ENCODE measurements at places on chromosomes 2 and 18.

GRCh38 chr2:100213595-100213994, 71.2 kb upstream of the AFF3 start:
- no peak for DNase-seq

DNA sequence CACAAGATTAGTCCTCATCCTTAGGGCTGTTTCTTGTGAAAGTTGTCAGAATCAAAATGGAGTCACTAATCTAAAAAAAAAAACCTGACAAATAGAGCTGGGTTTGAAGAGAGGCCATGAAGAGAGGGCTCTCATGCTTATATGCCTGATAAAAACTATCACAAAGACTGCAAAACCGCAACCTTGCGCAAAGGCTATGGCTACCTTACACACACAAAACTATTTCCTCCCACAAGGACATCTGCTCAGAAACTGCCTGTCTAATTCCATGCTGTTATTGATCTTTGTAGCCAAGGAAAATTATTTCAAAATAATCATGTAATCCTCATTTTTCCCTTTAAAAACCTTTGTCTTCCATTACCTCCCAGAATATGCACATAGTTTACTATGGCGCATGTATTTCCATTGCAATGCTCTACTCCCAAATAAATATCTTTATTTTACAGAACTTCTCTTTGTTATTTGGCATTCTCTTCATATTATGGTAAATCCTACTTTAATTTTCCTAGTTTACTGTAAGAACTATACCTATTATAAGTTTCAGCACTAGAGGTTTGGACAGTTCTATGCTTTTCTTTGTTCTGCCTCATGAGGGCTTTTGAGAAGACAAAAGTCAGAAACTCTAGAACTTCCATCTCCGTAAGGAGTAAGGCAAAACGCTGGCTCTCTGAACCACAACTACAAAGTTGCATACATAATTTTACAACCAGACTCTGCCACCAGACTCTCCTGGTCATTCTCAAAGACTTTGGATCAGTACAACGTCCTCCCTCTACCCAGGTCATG, 9.6 kb upstream of the DPYSL5 start:
- no peak for DNase-seq

- DNase-seq, result no peak
These were observed 14.4 kb upstream of the STAT4 start for GRCh38 chr2:191165176-191165643.

DNA sequence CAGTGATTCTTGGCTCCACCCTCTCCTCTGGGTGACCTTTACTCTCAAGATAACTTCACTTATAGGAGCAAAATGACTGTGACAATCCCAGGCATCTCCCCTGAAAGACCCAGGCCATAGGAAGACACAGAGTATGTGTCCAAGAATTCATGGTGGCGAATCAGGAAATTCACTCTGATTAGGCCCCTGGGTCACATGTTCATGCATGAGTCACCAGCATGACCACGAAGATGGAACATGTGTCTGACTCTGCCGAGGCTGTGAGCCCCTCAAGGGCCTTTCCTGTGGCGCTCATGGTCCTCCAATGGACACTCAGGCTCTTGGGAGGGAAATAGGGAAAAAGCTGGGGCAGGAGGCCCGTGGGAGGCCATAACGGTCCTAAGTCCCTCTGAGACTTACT, 74.0 kb upstream of the TEX51 start:
- DNase-seq, result no peak

DNA sequence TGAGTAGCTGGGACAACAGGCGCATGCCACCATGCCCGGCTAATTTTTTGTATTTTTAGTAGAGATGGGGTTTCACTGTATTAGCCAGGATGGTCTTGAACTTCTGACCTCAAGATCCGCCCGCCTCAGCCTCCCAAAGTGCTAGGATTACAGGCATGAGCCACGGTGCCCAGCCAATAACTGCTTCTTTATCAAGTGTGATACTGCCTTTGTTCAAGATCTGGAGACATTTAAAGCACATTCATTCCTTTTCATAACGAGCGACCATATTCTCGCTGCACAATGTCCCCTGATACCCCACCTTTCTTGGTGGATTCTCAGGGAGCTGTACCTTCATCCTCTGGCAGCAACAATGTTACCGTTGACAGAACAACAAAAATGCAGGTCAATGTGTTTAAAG, 75.4 kb downstream of the PIEZO2 start:
- no peak for DNase-seq

- DNase-seq, result no peak
These were observed 164.4 kb downstream of the FMNL2 start for GRCh38 chr2:152499331-152499816.

- no peak for DNase-seq
These were observed 211.0 kb downstream of the MCFD2 start for GRCh38 chr2:46704593-46704992.

- DNase-seq, result peak; percentile 47
These were observed 40.1 kb downstream of the ODC1 start for GRCh38 chr2:10407841-10408648.

DNA sequence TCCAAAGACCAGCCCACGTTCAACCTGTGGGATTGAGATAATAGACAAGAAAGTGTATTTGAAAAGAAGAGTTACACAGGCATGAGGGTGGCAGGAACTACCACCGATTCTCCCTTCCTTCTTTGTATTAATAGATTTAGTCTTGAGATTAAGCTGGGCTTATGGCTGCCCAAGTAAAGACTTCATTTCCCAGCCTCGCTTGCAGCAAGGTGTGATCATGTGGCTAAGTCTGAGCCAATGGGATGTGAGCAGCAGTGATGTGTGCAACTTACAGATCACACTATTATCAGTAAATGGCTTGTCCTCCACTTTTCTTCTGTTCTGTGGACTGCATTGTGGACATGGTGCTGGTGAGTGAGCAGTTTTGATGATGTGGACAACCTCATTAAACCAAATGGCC, 101.7 kb downstream of the POLR1A start:
- DNase-seq, result no peak

- DNase-seq, result no peak
These were observed 339.4 kb downstream of the CMPK2 start for GRCh38 chr2:6526093-6526824.

- DNase-seq, result no peak
These were observed 54.9 kb upstream of the SP3 start for GRCh38 chr2:174020026-174020425.

DNA sequence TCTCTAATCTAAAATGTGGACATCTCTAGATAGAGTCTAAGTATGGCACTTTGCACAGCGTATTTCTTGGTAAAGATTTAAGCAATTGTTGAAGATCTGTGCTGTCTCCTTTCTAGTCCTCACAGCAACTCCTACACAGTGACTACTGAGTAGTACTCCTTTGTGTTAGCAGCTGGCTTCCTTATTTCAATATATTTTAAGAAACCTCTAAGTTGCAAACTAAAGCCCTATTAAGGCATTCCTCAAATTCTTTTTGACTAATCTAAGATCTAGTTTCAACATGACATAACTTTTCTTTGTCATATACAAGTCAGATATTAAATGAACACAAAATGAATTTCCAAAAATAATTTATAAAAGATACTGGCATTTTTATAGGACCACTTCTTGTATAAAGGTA, 121.8 kb upstream of the DNAJC10 start:
- DNase-seq, result no peak

- no peak for DNase-seq
These were observed 113.5 kb downstream of the NYAP2 start for GRCh38 chr2:225512876-225513540.

DNA sequence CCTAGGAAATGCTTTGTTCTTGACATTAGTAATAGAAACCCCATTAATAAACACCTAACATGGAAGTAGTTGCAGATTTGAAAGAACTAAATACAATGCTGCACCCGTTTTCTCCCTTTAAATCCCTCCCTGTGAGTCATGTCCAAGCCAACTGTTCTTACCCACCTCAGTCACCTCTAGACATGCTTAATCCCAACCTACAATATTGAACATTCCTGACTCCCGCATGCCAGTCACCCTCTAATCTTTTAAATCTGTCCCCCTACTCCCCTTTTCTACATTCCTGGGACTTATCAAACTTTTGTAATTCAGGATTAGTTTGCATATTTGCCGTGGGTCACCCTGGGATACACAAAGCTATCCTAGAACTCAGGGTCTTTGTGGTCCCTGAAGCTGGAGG, 374.6 kb downstream of the IRS1 start:
- DNase-seq, result no peak

DNA sequence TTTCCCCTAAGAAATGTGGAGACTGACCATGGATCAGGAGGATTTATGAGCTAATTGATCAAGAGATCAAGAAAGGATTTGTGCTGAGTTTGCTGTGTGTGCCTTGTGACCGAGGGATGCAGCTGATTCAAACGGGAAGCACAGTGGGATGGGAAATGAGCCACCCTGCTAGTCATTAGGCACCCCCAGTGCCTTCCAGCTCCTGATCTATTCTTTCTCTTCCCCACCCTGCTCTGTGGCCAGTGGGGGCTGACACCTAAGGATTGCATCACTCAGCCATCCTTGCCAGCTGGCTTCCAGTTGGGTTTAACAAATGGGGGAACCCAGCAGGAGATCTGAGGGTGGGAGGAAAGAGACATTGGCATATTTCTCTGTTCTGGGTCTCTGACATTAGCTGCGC, 132.2 kb upstream of the CXCR4 start:
- DNase-seq, result no peak

GRCh38 chr18:48031641-48032040, 101.2 kb upstream of the SMAD2 start:
- no peak for DNase-seq

GRCh38 chr2:118668431-118669424, 178.7 kb downstream of the EN1 start:
- no peak for DNase-seq

- DNase-seq, result no peak
These were observed 21.4 kb upstream of the BARD1 start for GRCh38 chr2:214830794-214831346.

GRCh38 chr2:184394642-184395041, 203.7 kb upstream of the ZNF804A start:
- no peak for DNase-seq

GRCh38 chr2:40095000-40095399, 315.9 kb upstream of the THUMPD2 start:
- DNase-seq, result no peak

GRCh38 chr2:105381101-105381668, 17.7 kb downstream of the FHL2 start:
- no peak for DNase-seq

Measured in activated T-helper 2 cell treated with anti-CD3 and anti-CD28 coated beads, Interferon-gamma antibody, Interleukin-2, Interleukin-4, amounts not matched to agents 10 μg/mL and 5 μg/mL and 100 μg/mL, durations not matched to agents 14 hours and 24 hours and 36 hours (primary cell).